ENCODE measurements at places on chromosomes 2 and 18. TPM values are rescaled to one million over a fixed set of nuclear protein-coding genes. Genes with fewer than 3 reads are reported as not detected.

TMEM178A gene
- total RNA-seq: not detected

SLC8A1 gene
- 1.9 TPM for total RNA-seq

TUBA4B gene
- not detected for total RNA-seq

CAB39 gene
- total RNA-seq: 186 TPM

EEF1B2 gene
- 612 TPM for total RNA-seq

ZNF396 gene
- 0.45 TPM for total RNA-seq

OTOS gene
- not detected for total RNA-seq

CYTIP gene
- total RNA-seq: 203 TPM

GMCL1 gene
- 32.4 TPM for total RNA-seq

METTL8 gene
- 21.0 TPM for total RNA-seq

GNAL gene
- 0.41 TPM for total RNA-seq

AAMP gene
- 59.4 TPM for total RNA-seq

TSHZ1 gene
- 13.1 TPM for total RNA-seq

AQP4 gene
- not detected for total RNA-seq

QPCT gene
- total RNA-seq: 0.18 TPM

ZSWIM2 gene
- not detected for total RNA-seq

EFR3B gene
- 0.09 TPM for total RNA-seq

NT5C1B gene
- not detected for total RNA-seq

DCDC2C gene
- total RNA-seq: not detected

NGEF gene
- total RNA-seq: not detected

DLGAP1 gene
- not detected for total RNA-seq

SNRNP200 gene
- 176 TPM for total RNA-seq

DYNAP gene
- not detected for total RNA-seq

VWC2L gene
- not detected for total RNA-seq

UCN gene
- total RNA-seq: 1.5 TPM

NEU2 gene
- not detected for total RNA-seq

NRP2 gene
- total RNA-seq: 47.0 TPM

ACAA2 gene
- 110 TPM for total RNA-seq

CDC42EP3 gene
- 20.5 TPM for total RNA-seq

MARCO gene
- total RNA-seq: not detected

KIAA2012 gene
- not detected for total RNA-seq

CHST9 gene
- total RNA-seq: not detected

UPP2 gene
- total RNA-seq: not detected

CRYGD gene
- total RNA-seq: not detected

SNORC gene
- total RNA-seq: 1.6 TPM

HOXD8 gene
- not detected for total RNA-seq
